ENCODE measurements at places on chromosomes 3 and 15.

DNA sequence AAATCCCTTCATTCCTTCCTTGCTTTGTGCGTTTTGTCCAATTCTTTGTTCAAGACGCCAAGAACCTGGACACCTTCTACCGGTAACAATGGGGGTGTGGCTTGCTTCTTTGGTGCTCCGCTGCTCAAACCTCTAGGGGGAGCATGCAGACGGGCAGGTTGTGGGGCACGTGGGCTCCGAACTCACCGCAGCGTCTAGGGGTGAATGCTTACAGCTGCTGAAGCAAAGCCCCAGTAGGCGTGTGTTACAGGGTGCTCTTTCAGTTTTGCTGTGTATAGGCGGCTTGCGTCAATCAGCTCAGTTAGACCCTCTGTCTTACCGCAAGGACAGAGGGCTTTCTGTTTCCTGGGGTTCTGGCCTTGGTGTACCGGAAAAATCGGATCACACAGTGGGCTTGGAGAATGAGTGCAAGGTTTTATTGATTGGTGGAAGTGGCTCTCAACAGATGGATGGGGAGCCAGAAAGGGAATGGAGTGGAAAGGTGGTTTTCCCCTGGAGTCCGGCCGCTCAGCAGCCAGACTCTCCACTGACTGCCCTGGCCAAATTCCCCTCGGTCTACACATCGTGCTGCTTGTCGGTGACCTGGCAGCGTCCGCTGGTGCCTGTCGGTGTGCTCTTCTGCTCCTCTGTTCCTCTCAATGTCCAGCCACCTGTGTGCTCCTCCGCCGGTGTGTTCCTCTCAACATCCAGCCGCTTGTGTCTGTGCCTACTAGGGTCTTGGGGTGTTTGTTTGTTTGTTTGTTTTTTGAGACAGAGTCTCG, 1.2 kb upstream of the LRRC34 start:
- DNase-seq: no peak

- DNase-seq: no peak
Measured at GRCh38 chr3:146195030-146195429, 34.0 kb upstream of the PLOD2 start.

DNA sequence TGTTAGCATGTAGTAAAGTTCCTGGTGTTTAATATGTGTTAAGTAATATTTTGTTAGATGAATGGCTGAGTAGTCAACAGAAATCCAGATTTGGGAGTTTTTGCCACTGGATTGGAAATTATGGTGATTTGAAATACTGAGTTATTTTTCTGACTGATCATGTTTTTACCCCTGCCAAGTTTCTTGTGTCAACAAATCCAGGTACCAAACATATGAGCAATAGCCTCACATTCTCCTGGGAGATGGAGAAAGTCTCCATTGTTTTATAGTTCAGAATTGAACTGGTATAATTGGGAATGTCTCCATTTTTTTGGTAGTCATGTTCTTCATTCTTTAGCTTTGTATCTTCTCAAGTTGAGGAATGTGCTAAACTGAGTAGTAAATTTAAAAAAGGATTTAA, 767.2 kb upstream of the LMCD1 start:
- peak; percentile 13 for DNase-seq

DNA sequence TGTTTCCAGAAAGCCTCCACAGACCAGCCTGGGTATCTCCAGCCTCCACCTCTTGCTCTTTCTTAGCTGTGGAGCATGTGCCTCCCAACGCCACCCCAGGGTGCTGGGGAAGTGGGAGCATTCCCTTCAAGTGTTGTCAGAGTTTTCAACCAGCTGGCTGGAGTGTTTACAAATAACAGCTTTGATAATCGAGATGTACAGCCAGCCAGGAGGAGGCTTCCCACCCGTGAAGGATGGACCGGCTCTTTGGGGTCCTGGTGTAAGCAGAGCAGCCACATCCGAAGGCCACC, 8.5 kb upstream of the OXTR start:
- no peak for DNase-seq

Data from fibroblast of skin of right quadriceps (primary cell).